ENCODE measurements at places on chromosomes 3 and 15. TPM values are rescaled to one million over a fixed set of nuclear protein-coding genes. Genes with fewer than 3 reads are reported as not detected.

DNA sequence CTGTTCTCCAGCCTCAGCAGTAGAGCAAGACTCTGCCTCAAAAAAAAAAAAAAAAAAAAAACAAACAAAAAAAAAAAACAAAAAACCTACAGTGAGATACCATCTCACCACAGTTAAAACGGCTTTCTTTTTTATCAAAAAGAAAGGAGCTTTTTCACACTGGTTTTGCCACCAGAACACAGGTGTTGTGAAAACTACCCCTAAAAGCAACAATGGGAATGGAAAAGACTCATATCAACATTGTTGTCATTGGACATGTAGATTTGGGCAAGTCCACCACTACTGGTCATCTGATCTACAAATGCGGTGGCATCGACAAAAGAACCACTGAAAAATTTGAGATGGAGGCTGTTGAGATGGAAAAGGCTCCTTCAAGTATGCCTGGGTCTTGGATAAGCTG is 24.8 kb upstream of the SLC25A38 start:
- H3K4me1 ChIP-seq, result no peaks in the 10 kb centered on the region
- DNase-seq, result no peak
- H3K36me3 ChIP-seq, result no peaks in the 10 kb centered on the region
- no peaks in the 10 kb centered on the region for H3K27me3 ChIP-seq

CCR8 gene
- total RNA-seq, result not detected

- no peak overlapping the region for H3K4me3 ChIP-seq
Observed at GRCh38 chr3:36193448-36193847, 186.9 kb upstream of the STAC start.

SAMMSON gene
- 25.3 TPM for total RNA-seq

DNA sequence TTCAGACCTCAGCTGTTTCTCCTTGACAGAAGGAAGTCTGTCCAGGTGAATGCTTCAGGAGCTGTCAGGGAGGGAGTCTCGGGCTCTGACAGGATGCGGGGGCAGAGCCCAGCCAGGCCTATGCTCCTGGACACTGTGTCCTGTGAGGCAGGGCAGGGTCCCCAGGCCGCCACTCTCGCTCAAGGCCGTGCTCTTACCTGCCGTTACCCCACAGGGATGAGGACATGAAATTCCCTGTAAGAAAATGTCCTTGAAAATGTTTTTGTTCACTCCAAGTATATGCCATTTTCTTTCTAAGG is 63.9 kb downstream of the BOC start:
- H3K27me3 ChIP-seq, result no peaks in the 10 kb centered on the region
- no peaks in the 10 kb centered on the region for H3K36me3 ChIP-seq
- peak overlapping the region; percentile 87 for H3K27ac ChIP-seq
- DNase-seq, result no peak
- no peak overlapping the region for H3K4me3 ChIP-seq

PCLAF gene
- total RNA-seq, result not detected

- no peaks in the 10 kb centered on the region for H3K27me3 ChIP-seq
- no peak overlapping the region for H3K27ac ChIP-seq
- no peak for DNase-seq
- peaks cover 16% of the 10 kb centered on the region for H3K4me1 ChIP-seq
- no peak overlapping the region for H3K4me3 ChIP-seq
- no peaks in the 10 kb centered on the region for H3K36me3 ChIP-seq
Observed at GRCh38 chr3:37136067-37136466, 38.3 kb downstream of the LRRFIP2 start.

DNA sequence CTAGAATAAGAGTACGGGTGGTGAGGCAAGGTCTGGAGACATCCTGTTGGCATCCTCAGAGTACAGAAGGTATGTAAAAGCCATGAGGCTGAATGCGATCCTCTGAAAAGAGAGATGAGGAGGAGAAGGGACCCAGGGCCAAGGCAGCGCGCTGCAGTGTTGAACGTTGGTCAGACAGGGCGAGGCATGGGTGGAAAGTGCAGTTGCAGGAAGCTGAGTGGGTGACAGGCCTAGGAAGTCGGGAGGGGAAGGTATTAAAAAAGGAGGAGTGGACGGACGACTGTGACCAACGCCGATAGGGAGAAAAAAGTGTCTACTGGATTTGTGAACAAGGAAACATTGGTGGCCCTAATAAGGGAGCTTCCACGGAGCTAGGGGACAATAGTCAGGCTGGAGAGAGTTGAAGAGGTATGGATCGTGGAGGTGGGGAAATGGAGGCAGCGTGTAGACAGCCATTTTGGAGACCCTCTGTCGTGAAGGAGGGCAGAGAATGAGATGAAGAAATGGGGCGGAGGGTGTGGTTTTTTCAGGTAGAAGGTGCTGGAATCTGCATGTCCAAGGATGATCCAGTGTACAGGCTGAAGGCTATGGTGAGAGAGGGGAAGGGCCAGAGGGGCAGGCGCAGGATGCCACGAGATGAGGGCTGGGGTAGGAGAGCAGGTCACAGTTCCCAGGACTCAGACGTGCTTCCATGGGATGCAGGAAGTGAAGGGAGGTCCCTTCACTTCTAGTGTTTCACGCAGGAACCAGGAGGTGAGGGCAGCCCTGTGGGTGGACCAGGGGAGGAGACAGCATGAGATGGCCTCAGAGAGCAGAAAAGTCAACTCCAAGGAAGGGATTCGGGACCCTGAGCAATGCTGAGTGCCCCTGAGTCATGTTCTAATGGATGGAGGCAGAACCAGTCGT is 115.9 kb downstream of the ASB7 start:
- no peaks in the 10 kb centered on the region for H3K36me3 ChIP-seq
- H3K4me1 ChIP-seq, result peaks cover 7% of the 10 kb centered on the region
- H3K27me3 ChIP-seq, result no peaks in the 10 kb centered on the region
- DNase-seq, result no peak
- no peak overlapping the region for H3K27ac ChIP-seq
- H3K4me3 ChIP-seq, result no peak overlapping the region

TGM5 gene
- total RNA-seq, result not detected

- H3K36me3 ChIP-seq, result no peaks in the 10 kb centered on the region
- H3K4me3 ChIP-seq, result no peak overlapping the region
- no peaks in the 10 kb centered on the region for H3K27me3 ChIP-seq
- no peak for DNase-seq
- no peak overlapping the region for H3K27ac ChIP-seq
- H3K4me1 ChIP-seq, result peaks cover 3% of the 10 kb centered on the region
Observed at GRCh38 chr3:187774185-187774789, 29.0 kb upstream of the BCL6 start.

ANP32A gene
- 54.2 TPM for total RNA-seq

- H3K36me3 ChIP-seq, result no peaks in the 10 kb centered on the region
- H3K4me1 ChIP-seq, result no peaks in the 10 kb centered on the region
- DNase-seq, result no peak
- H3K4me3 ChIP-seq, result no peak overlapping the region
Observed at GRCh38 chr3:147797095-147797494, 387.9 kb downstream of the ZIC1 start.

- DNase-seq, result no peak
- H3K36me3 ChIP-seq, result no peaks in the 10 kb centered on the region
- H3K4me3 ChIP-seq, result no peak overlapping the region
- no peaks in the 10 kb centered on the region for H3K4me1 ChIP-seq
- no peak overlapping the region for H3K27ac ChIP-seq
- no peaks in the 10 kb centered on the region for H3K27me3 ChIP-seq
Observed at GRCh38 chr3:45760878-45761711, 35.2 kb downstream of the SLC6A20 start.

SPINT1 gene
- total RNA-seq, result 4.6 TPM

DNA sequence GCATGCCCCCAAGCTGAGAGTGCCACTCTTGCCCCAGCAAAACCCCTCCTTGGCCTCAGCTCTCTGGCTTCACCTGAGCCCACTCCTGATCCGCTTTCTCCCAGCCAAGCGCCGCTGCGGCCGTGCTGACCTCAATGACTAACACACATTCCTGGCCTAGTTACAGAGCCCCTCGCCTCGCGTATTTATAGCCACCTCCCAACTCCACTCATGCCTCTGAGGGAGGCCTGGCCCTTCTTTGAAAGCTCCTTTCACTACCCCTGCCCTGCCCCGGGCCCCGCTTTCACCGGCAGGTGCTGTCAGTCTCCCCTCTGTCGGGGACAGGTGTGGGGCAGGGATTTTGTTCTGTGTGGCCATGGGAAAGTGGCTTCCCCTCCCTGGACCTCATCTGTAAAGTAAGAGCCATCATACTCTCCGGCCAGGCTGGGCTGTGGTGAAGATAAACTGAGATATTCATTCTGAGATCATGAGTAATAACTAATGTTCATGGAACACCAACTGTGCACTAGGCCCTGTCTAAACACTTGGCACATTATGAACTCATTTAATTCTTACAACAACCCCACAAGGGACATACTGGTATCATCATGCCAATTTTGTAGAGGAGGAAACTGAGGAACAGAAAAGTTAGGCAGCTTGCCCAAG is 13.2 kb upstream of the ATP2B2 start:
- H3K36me3 ChIP-seq, result no peaks in the 10 kb centered on the region
- no peaks in the 10 kb centered on the region for H3K4me1 ChIP-seq
- no peaks in the 10 kb centered on the region for H3K27me3 ChIP-seq
- H3K27ac ChIP-seq, result no peak overlapping the region
- no peak overlapping the region for H3K4me3 ChIP-seq

SLC22A13 gene
- total RNA-seq, result 2.2 TPM

GRCh38 chr15:34796847-34797435 is 1.6 kb upstream of the ACTC1 start:
- no peaks in the 10 kb centered on the region for H3K27me3 ChIP-seq
- peak overlapping the region; percentile 88 for H3K27ac ChIP-seq
- H3K36me3 ChIP-seq, result no peaks in the 10 kb centered on the region
- DNase-seq, result no peak

NPAP1 gene
- total RNA-seq, result not detected

- H3K27ac ChIP-seq, result no peak overlapping the region
- H3K4me1 ChIP-seq, result peaks cover 36% of the 10 kb centered on the region
- DNase-seq, result no peak
- H3K4me3 ChIP-seq, result no peak overlapping the region
- H3K27me3 ChIP-seq, result no peaks in the 10 kb centered on the region
- H3K36me3 ChIP-seq, result no peaks in the 10 kb centered on the region
Observed at GRCh38 chr15:71444032-71444810, 328.9 kb downstream of the THSD4 start.

- H3K27ac ChIP-seq, result no peak overlapping the region
- no peaks in the 10 kb centered on the region for H3K36me3 ChIP-seq
- no peaks in the 10 kb centered on the region for H3K27me3 ChIP-seq
- no peaks in the 10 kb centered on the region for H3K4me1 ChIP-seq
Observed at GRCh38 chr3:109784852-109785631, 447.7 kb upstream of the DPPA4 start.

ZNF662 gene
- total RNA-seq, result 12.6 TPM

GMNC gene
- not detected for total RNA-seq

GRCh38 chr3:133447750-133448477 is 48.1 kb downstream of the BFSP2 start:
- H3K27me3 ChIP-seq, result no peaks in the 10 kb centered on the region
- no peak overlapping the region for H3K27ac ChIP-seq
- no peak for DNase-seq
- H3K4me1 ChIP-seq, result no peaks in the 10 kb centered on the region
- no peaks in the 10 kb centered on the region for H3K36me3 ChIP-seq
- H3K4me3 ChIP-seq, result no peak overlapping the region

EPHB1 gene
- 0.68 TPM for total RNA-seq

GRCh38 chr15:52359722-52360121 is 64.1 kb upstream of the MYO5C start:
- no peak overlapping the region for H3K27ac ChIP-seq
- peaks cover 18% of the 10 kb centered on the region for H3K4me1 ChIP-seq
- no peak for DNase-seq
- no peak overlapping the region for H3K4me3 ChIP-seq
- H3K27me3 ChIP-seq, result no peaks in the 10 kb centered on the region

DNA sequence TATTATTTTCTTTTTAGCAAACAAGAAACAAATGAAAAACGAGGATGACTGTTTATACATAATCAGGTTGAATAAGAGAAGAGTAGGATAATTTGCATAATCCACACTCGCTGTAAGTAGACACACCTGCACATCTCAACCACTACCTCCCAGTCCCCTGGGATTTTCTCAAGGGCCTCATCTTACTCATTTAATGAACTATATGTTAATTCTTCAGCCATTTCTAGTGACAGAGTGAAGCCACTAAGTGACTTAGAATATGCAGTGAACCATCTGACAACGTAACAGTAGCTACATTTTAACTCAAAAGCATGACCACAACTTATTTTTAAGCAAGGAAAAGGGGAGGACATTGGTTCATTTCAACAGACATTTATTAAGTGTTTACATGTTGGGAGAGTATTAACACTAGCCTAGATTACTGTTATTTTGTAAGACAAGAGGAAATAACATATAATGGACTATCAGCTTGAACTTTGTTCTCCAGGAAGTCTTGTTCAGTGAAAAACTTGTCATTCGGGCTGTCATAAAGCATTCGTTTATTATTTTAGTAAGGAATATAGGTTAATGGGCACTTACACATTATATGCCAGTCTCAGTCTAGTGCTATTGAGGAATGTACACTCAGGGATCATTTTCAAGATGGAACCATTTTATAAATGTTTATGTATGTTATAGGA is 173.0 kb upstream of the ROBO2 start:
- no peak for DNase-seq
- H3K4me1 ChIP-seq, result no peaks in the 10 kb centered on the region
- H3K27me3 ChIP-seq, result no peaks in the 10 kb centered on the region
- H3K4me3 ChIP-seq, result no peak overlapping the region
- no peak overlapping the region for H3K27ac ChIP-seq

FANCD2OS gene
- not detected for total RNA-seq

GRCh38 chr15:41284427-41285177 is 47.8 kb downstream of the OIP5 start:
- H3K27ac ChIP-seq, result peak overlapping the region; percentile 90
- peaks cover 26% of the 10 kb centered on the region for H3K36me3 ChIP-seq
- DNase-seq, result no peak
- H3K4me3 ChIP-seq, result peak overlapping the region; percentile 95
- peaks cover 11% of the 10 kb centered on the region for H3K4me1 ChIP-seq

DNA sequence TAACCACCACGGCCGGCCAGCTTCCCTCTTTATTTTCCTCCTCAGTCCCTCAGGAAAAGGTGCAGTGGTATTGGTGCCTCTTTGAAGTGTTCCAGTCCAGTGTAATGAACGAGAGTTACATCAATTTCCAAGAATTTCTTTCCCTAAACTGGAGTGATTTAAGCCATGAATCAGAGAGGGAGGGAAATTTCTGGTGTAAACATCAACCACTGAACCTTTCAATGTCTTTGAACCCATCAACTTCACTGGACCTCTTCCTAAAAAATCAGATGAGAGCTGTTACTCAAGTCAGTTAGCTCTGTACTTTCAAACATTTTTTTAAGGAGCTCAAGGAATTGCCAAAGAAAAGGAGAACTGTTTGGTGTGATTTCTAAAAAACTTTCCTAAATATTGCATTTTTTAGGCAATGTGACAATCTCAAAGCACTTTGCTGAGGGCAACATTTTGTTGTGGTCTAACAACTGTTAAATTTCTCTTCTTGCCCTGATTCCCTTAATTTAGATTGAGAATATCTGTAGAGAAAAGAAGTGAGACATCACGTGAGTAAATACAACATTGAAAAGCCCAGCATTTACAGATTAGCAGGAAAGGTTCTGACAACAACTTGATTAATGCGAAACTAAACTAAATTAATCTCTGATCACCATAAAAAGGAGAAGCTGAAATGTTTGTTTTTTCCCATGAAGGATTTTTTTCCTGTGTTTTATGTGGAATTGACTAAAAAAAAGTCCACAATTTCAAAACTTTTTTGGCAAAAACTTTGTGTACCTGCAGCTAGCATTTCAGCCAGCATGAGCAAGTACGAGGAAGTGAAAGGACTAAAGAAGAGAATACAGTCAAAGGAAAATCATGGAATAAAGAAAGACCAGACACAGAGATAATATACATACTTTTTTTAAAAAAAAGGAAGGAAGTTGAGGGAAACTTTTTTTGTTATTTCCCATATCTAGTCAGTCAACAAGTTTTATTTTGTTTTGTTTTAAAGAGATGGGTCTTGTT is 9.1 kb upstream of the DAZL start:
- H3K27me3 ChIP-seq, result no peaks in the 10 kb centered on the region
- no peak overlapping the region for H3K4me3 ChIP-seq
- DNase-seq, result no peak
- no peaks in the 10 kb centered on the region for H3K36me3 ChIP-seq

All from thoracic aorta (tissue), 2 donors.